NCI-H1930 (cell line): ENCODE measurements at places on chromosomes 5 and 9.

DNA sequence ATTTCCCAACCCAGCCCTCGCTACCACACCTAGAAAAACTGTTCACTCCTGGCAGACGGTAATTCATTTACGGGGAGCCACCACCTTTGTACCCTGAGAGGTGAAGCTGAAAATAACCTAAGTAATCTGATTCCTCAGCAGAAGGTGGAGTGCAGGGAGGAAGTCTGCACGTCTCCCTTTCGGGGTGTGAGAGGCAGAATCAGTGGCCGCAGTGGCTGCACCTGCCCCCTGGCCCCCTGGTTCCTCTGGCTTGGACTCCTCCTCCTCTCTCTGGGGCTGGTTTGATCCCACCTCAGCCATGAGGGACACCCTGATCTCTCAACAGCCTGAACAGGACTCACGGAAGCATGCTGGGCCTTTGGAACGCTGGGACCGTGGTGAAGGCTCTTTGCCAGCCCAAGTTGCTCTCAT lies 10.5 kb downstream of the TMEM174 start:
- DNase-seq = no peak

DNA sequence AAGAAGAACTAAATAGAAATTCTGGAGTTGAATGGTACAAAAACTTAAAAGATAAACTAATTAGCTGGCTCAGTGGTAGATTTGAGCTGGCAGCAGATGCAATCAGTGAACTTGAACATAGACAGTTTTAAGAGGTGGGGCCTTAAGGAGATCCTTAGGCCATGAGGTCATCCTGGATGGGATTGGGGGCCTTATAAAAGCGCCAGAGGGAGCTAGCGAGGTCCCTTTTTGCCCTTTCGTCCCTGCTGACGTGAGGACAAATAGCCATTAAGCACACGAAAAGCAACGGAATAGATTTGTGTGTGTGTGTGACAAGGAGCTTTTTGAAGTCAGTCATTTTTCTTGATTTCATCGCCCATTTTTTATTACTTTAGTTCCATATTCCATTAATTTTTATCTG lies 83.3 kb downstream of the ZNF354C start:
- DNase-seq = no peak

DNA sequence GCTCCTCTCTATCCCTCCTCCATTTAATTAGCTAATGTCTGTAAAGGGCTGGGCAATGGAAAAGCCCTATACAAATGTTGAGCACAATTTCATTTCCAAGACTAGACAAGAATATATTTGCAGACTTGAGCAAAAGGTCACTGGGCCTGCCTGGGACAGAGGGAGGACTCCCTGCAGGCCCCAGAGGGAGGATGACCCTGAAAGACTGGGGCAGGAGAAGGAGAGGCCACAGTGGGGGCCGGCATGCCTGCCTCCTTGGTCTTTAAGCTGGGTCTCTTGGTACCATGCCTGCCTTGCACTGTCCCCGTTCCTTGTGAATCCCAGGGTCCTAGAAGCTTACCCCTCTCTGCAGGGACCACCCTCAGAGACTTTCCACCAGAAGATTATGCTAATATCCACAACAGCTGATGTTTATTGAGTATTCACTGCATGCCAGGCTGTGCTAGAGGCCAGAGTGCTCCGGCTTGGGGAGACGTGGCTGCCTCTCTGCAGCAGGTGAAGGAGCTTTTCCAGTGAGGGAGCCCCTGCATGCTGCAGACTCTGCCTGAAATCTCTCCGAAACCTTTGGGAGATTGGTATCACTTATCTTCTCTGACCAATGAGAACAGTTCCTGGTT lies 72.7 kb upstream of the HSPA9 start:
- no peak for DNase-seq

DNA sequence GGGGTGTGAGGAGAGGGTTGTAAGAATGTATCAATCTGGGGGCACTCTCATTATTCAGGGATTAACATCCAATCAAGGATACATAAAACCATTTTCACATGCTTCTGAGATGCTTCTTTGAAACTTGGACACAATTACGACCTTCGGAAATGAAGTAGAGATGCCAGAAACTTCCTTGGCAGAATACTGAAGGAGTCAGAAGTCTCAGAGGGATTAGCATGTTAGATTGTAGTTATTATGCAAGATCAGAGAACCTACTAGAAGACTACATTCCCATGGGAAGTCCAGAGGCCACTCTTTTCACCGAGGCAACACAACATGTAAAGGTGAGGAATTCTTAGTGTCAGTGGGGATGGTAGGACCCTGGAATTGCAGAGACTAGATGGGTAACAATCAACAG lies 5.1 kb upstream of the SLC22A4 start:
- DNase-seq = no peak

DNA sequence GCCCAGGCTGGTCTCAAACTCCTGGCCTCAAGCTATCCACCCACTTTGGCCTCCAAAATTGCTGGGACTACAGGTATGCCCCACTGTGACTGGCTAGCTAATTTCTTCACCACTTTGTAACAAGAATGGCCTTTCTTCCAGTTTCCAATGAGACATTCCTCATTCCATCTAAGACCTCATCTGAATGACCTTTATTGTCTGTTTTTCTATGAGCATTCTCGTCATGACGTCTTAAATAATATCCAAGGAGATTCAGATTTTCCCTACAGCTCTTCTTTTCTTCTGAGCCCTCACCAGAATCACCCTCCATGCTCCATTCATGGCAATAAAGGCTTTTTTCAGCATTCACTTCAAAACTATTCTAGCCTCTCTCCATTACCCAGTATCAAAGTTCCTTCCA lies 30.2 kb upstream of the STK32A start:
- DNase-seq = no peak

- no peak for DNase-seq
Measured at GRCh38 chr9:76571288-76571687, 112.3 kb downstream of the GCNT1 start.

- DNase-seq = no peak
Measured at GRCh38 chr5:173535976-173536639, 80.3 kb downstream of the BOD1 start.

GRCh38 chr5:172659570-172659908 lies 18.5 kb downstream of the NEURL1B start:
- DNase-seq = no peak

GRCh38 chr9:131817073-131817472 lies 77.2 kb upstream of the RAPGEF1 start:
- DNase-seq = no peak

- no peak for DNase-seq
Measured at GRCh38 chr5:97209343-97209742, 26.3 kb upstream of the RIOK2 start.

DNA sequence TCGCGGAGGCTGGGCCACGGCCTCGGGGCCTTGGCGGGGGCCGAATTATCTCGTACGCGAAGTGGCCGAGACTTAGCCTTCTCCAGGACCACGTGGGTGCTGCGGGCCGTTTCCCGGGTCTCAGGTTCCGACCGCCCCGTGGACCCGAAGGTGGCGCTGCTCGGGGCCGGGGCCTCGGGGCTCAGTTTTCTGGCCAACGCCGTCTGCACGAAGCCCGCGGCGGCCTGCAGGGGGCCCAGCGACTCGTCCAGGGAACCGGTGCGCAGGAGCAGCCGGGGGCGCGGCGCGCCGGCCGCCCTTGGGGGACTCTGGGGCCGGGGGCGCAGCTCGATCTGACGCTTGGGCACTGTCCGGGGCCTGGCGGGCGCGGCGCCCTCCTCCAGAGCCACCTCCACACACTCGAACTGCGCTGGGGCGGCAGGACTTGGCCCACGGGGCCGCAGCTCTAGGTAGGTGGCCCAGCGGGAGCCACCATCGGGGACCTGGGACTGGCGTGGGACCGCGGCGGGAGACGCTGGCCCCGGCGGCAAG lies 716 bp downstream of the PROB1 start:
- peak; percentile 19 for DNase-seq

DNA sequence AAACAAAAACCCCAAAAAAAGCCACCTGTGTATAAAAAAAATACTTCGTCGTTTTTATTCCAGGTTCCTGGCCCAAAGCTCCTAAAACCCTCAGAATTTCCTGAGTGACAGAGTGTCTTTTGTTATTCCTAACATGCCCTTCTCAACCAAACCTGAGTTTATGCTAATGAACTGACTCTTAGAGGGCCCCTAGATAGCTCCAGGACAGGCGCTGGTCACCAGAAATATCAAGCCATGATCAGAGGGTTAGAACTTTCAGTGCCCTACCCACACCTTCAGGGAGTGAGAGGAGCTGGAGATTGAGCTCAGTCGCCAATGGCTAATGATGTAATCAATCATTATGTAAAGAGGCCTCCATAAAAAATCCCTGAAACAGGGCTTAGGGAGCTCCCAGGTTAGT lies 15.7 kb downstream of the AUH start:
- no peak for DNase-seq
